Neural crest cell (in vitro differentiated cells): ENCODE measurements at places on chromosomes 5 and 9. TPM values are rescaled to one million over a fixed set of nuclear protein-coding genes. Genes with fewer than 3 reads are reported as not detected.

Gene CDO1
- 27.6 and 28.9 TPM in 2 replicates for total RNA-seq

Gene ENHO
- total RNA-seq: 12.0 and 13.2 TPM in 2 replicates

DNA sequence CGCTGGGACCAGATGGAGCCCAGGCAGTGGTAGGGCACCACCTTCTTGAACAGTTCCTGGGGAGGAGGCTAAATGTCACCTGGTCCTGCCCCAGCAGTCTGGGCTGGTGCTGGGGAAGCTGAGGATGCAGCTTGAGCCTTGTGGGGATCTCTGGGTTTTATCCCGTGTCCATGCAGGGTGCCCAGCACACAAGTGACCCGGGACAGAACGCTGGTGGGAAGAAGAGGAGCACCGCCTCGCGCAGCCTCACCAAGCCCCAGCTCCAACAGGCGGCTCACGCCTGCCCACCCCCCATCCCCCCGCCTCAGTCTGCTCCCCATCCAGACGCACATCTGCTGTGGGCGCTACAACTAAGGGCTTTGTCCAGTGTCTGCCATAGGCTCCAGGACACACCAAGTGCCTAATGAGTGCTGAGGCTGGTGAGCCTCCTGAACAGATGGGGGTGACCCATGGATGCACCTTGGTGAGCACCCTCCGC lies 13.8 kb downstream of the RALGDS start:
- DNase-seq: no peak
- H3K27ac ChIP-seq: no peak overlapping the region
- peaks cover 7% of the 10 kb centered on the region for H3K36me3 ChIP-seq
- no peaks in the 10 kb centered on the region for H3K27me3 ChIP-seq
- no peak overlapping the region for H3K4me3 ChIP-seq
- H3K4me1 ChIP-seq: no peaks in the 10 kb centered on the region

DNA sequence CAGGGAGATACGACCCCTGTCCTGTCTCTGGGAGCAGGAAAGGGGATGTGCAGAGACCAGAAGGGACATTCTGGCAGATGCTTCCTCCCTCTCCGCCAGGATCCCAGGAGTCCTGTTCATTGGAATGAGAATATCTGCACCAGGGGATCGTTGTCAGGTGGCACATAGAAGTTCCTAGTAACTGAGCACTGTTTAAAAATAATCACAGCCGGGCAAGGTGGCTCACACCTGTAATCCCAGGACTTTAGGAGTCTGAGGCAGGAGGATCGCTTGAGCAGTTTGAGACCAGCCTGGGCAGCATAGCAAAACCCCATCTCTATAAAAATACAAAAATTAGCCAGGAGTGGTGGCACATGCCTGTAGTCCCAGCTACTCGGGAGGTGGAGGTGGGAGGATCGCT lies 12.3 kb downstream of the SARDH start:
- no peak overlapping the region for H3K27ac ChIP-seq
- no peak for DNase-seq
- no peak overlapping the region for H3K4me3 ChIP-seq
- H3K4me1 ChIP-seq: peaks cover 4% of the 10 kb centered on the region

GRCh38 chr5:102511666-102512065 lies 12.9 kb upstream of the SLCO6A1 start:
- no peaks in the 10 kb centered on the region for H3K27me3 ChIP-seq
- no peak overlapping the region for H3K27ac ChIP-seq

DNA sequence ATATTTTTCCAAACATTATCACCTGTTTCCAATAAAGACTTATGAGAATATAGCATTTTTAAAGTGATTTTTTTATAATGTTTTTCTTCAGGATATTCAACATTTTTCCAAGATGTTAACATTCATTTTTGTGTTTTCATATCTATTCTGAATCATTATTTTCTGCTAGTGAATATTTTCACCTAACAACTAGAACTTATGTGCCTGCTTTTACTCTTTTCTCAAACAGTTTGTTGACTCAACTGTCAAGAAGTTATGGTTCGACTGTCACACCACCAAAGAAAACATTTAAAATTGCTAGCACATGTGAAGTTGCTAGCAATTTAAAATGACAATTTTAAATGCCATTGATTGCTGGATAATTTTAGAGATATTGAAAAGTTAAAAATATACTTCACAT lies 343.3 kb upstream of the CDH9 start:
- H3K4me1 ChIP-seq: no peaks in the 10 kb centered on the region
- no peak for DNase-seq
- H3K36me3 ChIP-seq: no peaks in the 10 kb centered on the region
- H3K27me3 ChIP-seq: no peaks in the 10 kb centered on the region

DNA sequence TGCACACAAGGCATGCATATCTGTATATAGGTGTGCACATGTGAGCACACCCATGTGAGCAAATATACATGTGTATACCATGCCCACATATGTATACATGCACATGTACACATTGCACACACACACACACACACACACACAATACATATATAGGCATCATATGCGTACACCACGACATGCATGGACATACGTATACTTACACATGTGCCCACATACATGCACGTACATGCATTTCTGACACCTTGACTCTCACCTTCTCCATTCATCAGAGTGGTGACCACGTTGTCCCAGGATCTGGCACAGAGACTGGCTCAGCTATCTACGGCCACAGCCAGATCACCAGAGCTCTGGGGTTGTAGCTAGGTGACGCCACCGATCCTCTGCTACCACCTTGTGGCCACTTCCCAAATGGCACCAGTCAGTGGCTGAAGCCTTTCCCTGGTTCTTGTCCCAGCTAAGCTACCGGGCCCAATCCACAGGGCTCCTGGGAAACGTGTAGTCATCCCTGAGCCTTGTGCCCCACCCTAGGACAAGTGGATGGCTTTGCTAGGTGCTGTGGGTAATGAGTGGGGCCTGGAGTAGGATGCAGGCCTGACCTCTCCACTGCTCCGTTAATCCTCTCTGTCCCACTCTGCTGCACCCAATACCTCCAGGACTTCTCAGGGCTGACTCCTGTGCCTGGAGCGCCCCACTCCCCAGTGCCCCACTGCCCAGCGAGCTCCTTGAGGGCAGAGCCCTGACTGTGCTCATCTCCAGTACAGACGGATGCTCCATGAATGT lies 194.4 kb downstream of the RGS3 start:
- H3K4me1 ChIP-seq: peaks cover 16% of the 10 kb centered on the region
- H3K36me3 ChIP-seq: no peaks in the 10 kb centered on the region
- peaks cover 18% of the 10 kb centered on the region for H3K27me3 ChIP-seq
- H3K4me3 ChIP-seq: no peak overlapping the region
- DNase-seq: peak; percentile 94
- no peak overlapping the region for H3K27ac ChIP-seq

- DNase-seq: no peak
- no peaks in the 10 kb centered on the region for H3K36me3 ChIP-seq
- no peaks in the 10 kb centered on the region for H3K4me1 ChIP-seq
- H3K4me3 ChIP-seq: no peak overlapping the region
- no peaks in the 10 kb centered on the region for H3K27me3 ChIP-seq
These were observed 455.1 kb downstream of the CDH18 start for GRCh38 chr5:19532936-19533335.

DNA sequence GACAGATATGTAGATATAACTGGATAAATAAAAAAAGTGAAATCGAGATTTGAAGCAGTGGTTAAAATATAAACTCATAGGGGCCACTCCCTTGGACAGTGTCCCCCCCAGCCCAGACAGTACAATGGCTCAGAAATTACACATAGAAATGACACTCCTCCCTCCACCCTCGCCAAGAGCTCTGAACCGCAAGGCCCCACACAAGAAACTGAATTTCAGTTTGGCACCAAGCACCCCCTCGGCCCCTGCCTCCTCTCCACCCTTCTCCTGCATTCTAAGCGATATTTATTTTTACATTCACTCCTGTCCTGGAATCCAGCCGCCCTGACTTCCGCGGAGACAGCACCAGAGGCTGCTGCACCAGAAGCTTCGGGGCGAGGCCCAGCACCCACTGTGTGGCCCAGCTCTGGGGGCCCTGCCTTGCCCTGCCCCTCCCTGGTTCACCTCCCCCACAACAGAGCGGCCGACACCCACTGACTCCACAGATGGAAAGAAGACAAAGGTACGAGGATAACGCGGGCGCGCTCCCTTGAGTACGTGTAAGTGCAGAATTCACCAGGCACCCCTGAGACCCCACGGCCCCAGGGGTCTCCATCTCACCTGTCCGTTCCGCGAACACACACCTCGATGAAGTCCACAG lies 11.0 kb downstream of the STC2 start:
- H3K27me3 ChIP-seq: peaks cover 12% of the 10 kb centered on the region
- H3K27ac ChIP-seq: no peak overlapping the region
- no peak overlapping the region for H3K4me3 ChIP-seq
- H3K36me3 ChIP-seq: no peaks in the 10 kb centered on the region

DNA sequence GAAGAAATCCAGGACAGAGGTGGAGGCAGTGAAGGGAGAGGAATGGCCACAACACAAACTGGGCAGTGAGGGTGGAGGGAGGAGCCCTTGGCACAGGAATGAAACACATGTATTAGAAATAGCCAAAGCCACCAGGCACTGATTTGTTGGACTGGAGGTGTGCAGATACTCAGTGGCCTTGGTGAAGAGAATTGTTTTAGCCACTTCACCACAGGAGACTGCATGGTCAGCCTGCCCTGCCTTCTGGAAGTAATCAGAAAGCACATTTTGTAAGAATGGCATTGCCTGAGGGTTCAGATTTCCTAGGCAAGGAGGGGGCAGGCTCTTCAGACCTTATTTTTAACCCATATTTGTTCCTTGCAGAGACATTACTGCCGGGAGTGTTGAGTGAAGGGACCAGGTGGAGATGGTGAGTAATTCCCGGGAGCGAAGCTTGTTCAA lies 2.2 kb downstream of the SGCD start:
- DNase-seq: no peak
- H3K27me3 ChIP-seq: peaks cover 32% of the 10 kb centered on the region
- no peak overlapping the region for H3K27ac ChIP-seq
- no peak overlapping the region for H3K4me3 ChIP-seq
- H3K36me3 ChIP-seq: no peaks in the 10 kb centered on the region

DNA sequence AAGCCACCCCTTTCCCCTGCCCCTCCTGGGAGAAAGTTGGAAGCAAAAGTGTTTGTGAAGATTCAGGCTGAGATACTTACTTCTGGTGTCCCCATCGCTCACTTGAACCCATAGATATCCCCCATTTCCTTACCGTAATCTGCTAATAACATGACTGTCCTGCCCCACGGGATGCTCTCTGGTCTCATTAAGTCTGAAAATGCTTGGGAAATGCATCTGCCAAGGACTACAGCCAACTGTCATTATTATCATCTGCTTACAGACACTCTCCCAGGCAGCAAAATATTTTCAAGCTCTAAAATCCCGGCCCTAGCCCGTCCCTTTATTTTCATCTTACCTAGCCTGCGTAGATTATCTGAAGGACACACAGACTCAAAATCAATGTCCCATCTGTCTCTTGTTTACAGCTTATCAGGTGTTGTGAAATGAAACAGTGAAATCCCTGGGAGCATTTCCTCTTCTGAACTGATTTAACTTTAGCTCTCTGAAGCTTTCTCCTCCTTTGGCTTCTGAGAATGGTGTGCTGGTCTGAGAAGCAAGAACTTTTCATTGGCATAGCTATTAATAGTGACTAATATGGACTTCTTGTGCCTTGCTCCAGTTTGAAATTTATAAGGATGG lies 126.9 kb upstream of the OSMR start:
- no peaks in the 10 kb centered on the region for H3K27me3 ChIP-seq
- no peak for DNase-seq
- no peaks in the 10 kb centered on the region for H3K36me3 ChIP-seq
